ENCODE measurements at places on chromosomes 1 and 21.

GRCh38 chr1:153678519-153679336 is at the start of gene NPR1:
TSS of gene NPR1 (plus strand) at chr1:153678688. CDS start at chr1:153679109, 421 bp downstream.
- DNase-seq = peak; percentile 55

DNA sequence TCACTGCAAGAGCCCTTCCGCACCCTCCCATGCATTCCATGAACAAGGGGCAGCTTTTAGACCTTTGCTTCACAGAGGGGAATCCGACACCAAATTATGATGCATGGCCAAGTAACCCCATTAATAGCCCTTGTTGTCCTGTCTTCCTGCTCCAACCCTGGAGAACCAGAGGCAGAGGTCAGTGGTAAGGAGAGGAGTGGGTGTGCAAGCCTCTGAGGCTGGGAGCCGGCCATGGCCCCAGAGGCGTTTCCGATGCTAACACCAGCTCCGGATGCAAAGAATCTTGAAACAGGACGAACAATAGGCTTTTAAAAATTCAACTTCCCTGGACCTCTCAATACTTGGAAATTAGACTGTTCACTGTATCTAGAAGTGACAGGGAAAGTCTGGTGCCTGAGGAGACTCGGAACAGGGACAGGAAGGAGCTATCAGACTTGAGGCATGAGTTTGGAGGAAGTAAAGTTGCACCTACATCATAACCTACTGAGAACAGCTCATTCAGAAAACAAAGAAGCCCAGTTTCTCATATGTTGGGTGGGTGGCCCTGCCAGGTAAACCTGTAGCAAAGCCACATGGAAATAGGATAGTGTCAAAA is 101.2 kb upstream of the ERG start:
- DNase-seq = no peak

- DNase-seq = no peak
Observed at GRCh38 chr1:206110820-206111219, 6.4 kb downstream of the AVPR1B start.

- no peak for DNase-seq
Observed at GRCh38 chr1:173479649-173480048, 2.5 kb downstream of the PRDX6 start.

DNA sequence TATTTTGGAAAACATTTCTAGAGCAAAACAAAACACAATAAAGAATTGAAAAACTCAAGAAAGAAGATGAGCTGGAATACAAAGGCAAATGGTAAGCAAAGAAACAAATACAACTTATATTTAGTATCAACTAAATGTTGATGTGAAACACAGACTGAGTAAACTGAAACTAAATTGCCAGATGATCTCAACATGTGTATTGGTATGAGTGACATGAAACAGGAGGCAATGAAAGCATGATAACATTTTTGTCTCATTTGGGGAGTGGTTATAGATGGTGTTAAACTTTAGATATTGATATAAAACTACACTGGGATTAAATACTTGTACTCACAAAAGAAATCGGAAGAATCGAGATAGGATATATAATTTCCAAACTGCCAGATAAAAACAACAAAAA is 805.6 kb upstream of the CXADR start:
- no peak for DNase-seq

- peak; percentile 94 for DNase-seq
Observed at GRCh38 chr1:61184040-61184713, 101.8 kb downstream of the NFIA start.

GRCh38 chr1:97909266-97909665 is 11.6 kb downstream of the DPYD start:
- DNase-seq = no peak

DNA sequence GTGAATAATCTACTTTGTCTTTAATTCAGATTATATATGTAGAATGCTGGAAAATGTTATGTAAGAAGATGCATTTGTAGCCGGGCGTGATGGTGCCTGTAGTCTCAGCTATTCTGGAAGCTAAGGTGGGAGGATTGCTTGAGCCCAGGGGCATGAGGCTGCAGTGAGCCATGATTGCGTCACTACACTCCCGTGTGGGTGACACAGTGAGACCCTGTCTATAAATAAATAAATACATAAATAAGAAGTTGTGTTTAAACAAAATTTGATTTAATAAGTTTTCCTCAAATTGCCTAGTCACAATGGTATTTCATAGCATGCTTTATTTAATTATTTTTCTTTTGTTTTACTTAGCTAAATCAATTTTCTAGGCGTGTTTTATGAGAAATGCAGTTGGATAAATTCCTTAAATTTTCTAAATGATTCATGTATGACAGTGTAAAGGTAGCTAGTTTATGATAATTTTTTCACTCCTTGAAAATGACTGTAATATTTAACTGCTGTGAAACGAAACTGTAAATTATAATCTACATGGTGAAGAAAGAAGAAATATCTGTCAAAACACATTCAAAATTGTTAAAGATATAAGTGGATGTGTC is 232.6 kb downstream of the SRGAP2C start:
- DNase-seq = no peak

DNA sequence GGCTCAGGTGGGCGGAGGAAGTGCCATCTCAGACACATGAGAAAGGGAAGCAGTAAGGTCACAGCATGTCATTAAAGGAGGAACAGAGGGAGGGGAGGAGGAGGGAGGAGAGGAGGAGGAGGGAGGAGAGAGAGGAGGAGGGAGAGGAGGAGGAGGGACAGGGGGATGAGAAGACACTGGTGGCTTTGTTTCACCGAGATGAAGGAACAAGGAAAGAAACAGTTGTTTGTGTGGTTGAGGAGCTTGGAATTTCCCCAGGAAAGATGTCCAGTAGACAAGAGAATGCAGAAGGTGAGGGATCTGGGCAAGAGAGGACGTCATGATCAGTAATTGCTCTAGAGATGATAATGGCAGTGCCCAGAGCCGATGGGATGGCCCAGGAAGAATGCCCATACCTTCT is 97.7 kb downstream of the AJAP1 start:
- DNase-seq = no peak

GRCh38 chr1:155931332-155932038 is 2.7 kb downstream of the KHDC4 start:
- no peak for DNase-seq

- DNase-seq = no peak
Observed at GRCh38 chr1:156864796-156865195, 4.1 kb downstream of the NTRK1 start.

GRCh38 chr21:18409579-18409978 is 6.0 kb upstream of the TMPRSS15 start:
- DNase-seq = no peak

GRCh38 chr1:158008630-158009029 is 15.2 kb downstream of the KIRREL1 start:
- DNase-seq = no peak

- DNase-seq = no peak
Observed at GRCh38 chr1:201759194-201759815, 69.7 kb upstream of the IPO9 start.

- no peak for DNase-seq
Observed at GRCh38 chr1:240667351-240667750, 55.4 kb upstream of the GREM2 start.

GRCh38 chr1:183089025-183089639 is 65.9 kb downstream of the LAMC1 start:
- no peak for DNase-seq

DNA sequence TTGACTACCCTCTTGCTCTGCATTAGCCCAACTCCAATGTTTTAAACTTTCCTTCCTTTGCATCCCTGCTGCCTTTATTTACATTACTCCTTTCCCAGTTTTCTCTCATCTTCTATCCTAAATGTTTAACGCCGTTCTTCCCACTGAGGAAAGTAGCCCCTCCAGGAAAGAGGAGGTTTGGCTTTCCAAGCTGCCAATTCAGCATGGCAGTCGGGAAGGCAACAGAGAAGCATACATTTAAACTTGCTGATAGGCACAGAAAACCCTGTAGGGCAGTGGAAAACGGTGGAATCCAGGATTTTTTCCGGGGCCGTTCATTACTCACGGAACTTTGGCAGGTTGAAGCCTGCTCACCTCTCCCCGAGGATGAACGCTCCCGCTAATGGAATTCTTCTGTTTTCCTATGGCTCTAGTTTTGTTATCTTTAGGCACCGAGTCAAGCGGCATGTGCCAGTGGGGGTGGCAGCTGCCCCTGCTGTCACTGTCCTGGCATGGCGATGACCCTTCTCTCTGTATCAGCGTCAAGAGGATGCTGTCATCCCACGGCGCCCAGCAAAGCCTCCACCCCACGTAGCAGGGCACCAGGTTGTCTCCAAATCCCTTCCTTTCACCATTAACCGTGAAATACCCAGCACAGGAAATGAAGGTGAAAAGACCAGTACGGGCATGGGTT is 48.3 kb downstream of the ZBTB18 start:
- DNase-seq = no peak

GRCh38 chr1:50332941-50333594 is 90.2 kb downstream of the DMRTA2 start:
- DNase-seq = peak; percentile 51

DNA sequence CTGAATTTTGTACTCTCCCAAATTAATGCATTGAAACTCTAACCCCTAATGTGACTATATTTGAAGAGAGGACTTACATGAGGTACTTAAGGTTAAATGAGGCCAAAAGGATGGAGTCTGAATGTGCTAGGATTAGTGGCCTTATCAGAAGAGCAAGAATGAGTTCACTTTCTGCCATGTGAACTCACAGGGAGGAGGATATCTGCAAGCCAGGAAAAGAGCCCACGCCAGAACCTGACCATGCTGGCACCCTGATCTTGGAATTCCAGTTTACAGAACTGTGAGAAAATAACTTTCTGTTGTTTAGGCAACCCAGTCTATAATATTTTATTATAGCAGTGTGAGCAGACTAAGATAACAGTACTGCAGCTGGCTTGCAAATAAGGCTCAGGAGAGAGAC is 12.2 kb upstream of the FASLG start:
- no peak for DNase-seq

DNA sequence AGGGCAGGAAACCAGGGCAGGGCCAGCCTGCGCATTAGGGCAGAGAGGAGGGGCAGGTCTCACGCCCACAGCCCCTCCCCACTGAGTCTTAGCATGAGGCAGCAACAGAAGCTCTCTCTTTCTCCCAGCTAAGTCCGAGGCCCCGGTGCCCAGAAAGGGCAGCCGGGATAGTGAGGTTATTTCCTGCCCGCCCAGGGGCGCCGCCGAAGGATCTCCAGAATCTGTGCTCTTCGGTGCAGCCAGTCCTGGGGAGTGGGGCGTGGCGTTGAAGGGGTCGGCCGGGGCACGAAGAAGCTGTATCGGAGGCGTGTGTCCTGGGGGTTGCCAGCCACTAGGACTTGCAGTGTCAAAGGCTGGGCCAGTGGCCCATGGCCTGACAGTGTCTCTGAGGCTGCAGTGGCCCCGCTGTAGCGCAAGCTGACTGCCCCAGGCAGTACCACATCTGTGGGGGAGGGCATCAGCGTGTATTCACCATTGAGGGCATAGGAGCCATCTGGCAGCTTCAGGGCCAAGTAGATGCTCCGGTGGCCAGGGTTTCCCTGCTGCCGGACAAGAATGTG is 7.8 kb downstream of the ADAMTS4 start:
- DNase-seq = no peak

DNA sequence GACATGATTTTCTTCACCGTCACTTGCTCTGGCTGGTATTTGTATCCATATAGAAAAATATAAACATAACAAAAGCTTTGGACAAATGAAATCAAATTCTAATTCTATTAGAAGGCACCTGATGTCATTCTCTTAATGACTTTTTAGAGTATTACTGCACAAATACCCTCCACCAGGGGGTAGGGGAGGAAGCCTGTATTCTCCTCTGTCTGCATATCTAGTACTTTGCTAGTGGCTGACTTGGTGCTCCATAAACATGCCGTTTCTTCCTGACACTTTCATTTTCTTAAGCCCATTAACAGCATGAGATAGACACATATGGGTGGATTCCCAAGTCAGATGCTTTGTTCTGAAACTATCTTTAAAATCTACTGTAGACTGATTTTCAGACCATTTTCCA is 20.6 kb upstream of the KCNJ15 start:
- no peak for DNase-seq

DNA sequence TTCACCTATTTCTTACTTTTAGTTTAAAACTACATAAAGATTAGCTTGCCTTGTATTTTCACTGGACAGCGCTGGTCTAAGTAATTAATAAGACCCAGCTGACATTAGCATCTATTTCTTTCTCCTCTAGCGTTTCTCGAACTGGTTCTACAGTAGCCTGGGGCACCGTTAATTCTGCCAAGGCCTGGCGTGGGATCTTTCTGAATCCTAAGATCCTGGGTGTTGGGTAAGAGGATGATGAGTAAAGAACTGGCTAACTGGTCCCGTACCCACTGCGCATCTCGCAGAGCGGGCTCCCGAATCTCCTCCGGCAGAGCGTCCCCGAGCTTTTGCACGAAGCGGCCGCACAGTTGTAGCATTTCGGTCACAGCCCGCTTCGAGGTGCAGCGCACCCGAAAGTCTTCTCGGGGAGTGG is 309 bp downstream of the NSL1 start:
- no peak for DNase-seq

DNA sequence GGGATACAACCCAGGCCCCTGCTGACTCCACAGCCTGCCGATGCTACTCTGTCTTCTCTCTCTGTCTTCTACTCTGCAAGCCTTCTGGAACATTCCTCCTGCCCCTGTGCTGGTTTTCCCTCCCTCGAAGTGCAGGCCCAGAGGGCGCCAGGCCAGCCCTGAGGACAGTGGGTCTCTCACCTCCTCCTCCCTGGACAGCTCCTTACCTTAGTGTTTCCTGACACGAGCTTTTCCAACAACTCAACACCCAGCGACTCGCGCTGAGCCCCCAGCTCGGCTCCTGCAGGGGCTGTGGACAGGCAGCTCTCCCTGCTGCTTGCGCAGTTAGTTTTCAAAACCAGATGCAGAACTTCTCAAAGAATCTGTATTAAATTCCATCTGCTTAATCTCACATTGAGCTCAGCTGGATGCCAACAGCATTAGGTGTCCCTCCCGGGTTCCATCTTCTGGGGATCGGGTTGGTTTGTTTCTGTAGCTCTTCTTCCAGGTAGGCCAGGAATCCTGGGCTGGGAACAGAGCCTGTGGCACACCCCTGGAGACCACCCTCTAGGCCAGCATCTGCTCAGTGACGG is 54.2 kb downstream of the PTPRU start:
- DNase-seq = no peak

- no peak for DNase-seq
Observed at GRCh38 chr1:101239095-101240040, 2.5 kb downstream of the S1PR1 start.

DNA sequence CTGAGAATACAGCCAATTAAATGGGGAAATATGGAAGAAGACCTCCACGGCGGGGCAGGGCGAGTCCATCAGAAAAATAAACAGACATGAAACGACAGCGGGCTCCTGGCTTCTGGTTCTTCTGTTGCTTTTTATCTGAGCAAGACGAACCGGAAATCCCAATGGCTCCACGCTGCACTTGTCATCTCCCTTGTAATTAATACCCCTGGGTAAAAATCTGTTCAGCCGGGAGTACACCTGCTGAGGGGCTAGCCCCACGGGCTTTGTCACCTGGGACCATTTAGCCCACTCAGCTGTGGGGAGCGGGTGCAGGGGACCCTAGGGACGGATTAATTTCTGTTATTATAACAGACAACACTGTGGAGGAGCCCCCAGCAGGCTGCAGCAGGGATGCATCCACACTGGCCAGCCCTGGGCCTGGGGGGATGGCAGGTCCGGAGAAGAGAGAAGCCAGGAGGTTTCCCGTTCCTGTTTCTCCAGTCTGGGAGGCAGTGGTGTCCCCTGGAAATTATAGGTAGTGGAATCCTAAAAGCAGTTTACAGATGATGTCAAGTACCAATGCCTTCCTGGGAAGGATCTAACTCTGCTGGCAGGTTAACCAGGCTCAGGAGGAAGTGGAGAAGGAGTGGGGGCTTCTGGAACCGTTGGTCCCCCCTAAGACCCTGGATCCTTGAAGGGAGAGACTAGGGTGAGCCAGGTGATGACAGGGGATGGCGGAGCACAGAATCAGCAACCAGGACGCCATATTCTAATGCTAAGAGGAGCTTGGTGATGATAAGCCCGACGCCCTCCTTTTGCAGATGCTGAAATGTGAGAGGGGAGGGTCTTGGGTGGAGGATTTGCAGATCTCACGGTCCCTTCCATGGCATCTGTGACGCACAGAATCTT is 566.1 kb downstream of the PTPRU start:
- DNase-seq = no peak
